ENCODE measurements at places on chromosomes 2 and 18. TPM values are rescaled to one million over a fixed set of nuclear protein-coding genes. Genes with fewer than 3 reads are reported as not detected.

Gene NDC80
- total RNA-seq = 40.3 TPM

Gene CIB4
- total RNA-seq = not detected

Gene HRH4
- total RNA-seq = not detected

Gene HJURP
- 56.6 TPM for total RNA-seq

GRCh38 chr18:79527656-79528315, 132.1 kb downstream of the NFATC1 start:
- no peak for DNase-seq
